Activated naive CD4-positive, alpha-beta T cell (primary cell): ENCODE measurements at places on chromosomes 1 and 21.

DNA sequence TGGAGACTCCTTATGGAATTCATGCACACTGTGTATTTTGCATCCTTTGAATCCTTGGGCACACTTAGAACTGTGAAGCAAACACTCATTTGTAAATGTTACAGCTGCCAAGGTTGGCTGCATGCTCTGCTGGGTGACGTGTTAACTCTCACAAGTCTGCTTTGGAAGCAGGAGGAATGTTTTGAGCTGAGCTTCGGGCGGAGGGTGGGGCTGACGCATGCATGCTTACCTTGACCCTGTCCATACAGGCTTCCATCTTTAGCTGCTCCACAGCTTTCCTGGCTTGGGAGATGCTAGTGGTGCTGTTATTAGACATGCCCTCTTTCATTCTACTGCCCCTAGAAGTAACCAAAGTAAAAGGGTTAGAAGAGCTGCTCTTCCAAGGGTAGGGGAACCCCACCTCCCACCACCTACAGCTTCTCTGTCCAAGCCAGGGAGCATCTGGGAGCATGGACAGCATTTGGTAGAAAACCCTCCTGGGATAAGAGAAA is 66.0 kb downstream of the GNG4 start:
- no peak for DNase-seq

- DNase-seq: no peak
Observed at GRCh38 chr21:45725844-45726200, 82.3 kb downstream of the PCBP3 start.

- no peak for DNase-seq
Observed at GRCh38 chr1:150927624-150928023, 1.5 kb downstream of the SETDB1 start.

- peak; percentile 19 for DNase-seq
Observed at GRCh38 chr1:209569455-209570207, 13.9 kb upstream of the CAMK1G start.

- no peak for DNase-seq
Observed at GRCh38 chr1:243264717-243265116, 8.9 kb downstream of the SDCCAG8 start.

GRCh38 chr1:10733474-10734366 is 62.7 kb downstream of the CASZ1 start:
- DNase-seq: peak; percentile 9

GRCh38 chr1:6145864-6146410 is 34.2 kb downstream of the CHD5 start:
- DNase-seq: no peak
